ENCODE measurements at places on chromosomes 2 and 18.

DNA sequence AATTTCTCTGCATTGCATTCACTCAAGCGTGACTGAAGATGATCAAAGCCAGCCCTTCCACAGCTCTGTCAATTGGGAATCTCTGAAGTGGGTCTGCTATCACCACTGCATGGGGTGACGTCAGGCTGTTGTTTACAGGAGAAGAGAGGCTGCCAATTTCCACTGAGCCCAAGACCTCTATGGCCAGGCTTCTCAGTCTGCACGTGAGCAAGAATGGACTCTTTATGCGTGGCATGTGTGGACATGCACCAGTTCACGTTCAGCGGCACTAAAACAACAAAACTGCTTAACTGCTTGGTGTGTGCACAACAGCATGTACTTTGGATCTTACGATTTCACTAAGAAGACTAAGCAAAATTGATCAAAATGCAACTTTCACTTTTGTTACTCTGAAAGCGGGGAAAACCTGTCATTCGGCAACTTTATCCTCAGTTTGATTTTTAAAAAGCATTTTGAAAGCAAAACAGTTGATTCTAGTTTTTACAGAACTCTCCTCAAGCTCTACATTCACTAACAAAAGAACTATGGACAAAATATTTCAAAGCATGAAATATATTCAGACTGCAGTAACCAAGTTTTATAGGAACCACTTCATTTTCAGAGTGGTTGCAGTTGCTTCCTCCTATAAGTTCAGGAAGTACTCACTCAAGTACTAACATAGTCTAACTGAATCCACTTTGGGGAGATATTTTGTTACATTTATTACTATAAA is 77.0 kb upstream of the SERTAD2 start:
- DNase-seq = peak; percentile 75

GRCh38 chr2:172551271-172551670 is 4.6 kb upstream of the PDK1 start:
- DNase-seq = no peak

GRCh38 chr2:36446294-36446693 is 90.7 kb downstream of the CRIM1 start:
- no peak for DNase-seq

DNA sequence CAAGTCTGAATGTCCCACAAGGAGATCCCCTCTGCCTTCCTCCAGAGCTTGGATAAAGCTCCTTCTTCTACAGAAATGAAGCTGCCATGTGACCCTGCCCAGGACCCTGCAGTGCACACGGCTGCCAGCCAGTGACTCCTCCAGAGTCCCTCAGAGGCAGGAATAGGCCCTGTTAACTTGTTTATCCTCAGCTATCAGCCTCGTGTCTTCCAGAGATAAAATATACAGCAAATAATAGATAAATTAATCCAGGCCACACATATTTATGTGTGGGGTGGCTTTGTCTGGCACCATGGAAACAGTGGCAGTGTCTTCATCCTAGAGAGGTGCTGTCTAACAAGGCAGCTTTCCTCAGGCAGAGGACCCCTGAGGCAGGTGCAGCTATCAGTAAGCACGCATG is 66.7 kb downstream of the TMEM18 start:
- no peak for DNase-seq

DNA sequence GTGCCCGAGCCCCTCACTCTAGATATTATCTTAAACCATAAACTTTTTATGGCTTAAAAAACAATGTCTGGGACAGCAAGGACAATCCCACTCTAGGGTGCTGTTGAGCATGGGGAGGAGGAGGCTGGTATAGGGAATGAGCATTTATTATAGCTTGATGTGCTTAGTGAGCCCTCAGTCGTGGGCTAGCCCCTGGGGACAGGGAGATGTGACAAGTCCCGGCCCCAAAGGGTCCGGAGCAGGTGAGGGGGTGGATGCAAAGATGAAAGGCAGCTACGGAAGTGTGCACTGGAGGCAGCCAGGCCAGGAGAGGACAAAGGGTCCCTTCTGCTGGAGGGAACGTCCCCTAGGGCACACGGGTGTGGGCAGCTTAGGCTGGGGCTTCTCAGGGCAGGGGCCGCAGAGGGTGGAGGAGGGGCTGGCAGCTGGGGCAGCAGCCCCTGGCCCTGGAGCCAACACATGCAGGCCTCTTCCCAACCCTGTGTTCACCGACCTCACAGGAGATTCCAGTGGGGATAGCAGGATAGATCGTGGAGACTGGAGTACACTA is 106.3 kb upstream of the GPC1 start:
- DNase-seq = no peak

DNA sequence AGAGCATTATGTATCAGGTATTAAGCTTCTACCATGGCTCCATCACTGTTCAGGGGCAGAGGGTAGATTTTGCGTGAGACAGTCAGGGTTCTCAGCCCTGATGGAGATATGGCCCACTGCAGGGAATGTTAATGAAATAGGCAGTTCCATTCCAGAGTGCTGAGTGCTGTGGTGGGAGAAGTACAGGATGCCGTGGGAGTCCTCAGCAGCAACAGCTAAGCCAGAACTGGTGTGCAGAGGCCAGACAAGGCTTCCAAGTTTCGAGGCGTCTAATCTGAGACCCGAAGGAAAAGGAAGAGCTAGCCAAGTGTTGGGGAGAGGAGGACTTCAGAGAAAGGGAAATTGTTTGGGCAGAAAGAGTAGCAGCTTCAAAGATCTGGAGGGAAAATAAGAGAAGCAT is 30.2 kb upstream of the MAPRE2 start:
- DNase-seq = no peak

- no peak for DNase-seq
Measured at GRCh38 chr18:28079883-28080282, 97.0 kb downstream of the CDH2 start.

GRCh38 chr2:134540990-134541389 is 177.8 kb downstream of the TMEM163 start:
- DNase-seq = no peak

- DNase-seq = no peak
Measured at GRCh38 chr2:75074228-75074627, 115.8 kb downstream of the POLE4 start.

DNA sequence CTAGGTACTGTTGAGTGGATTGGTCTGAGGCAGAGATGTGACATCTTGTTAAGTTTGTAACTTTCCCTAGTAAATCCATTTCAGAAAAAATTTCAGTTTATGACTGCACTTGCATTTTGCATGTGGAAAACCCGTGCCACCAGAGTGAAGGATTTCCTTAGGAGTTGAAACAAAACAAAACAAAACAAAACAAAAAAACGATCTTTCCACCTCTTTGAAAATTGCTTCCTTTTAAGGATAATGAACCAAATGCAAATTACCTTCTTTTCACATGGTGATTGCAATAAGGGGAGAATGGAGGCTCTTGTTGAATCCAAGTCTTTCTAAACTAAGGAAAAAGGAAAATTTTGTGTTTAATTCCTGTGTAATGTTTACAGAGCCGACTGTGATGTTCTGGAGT is 43.2 kb downstream of the PHLPP1 start:
- DNase-seq = no peak

DNA sequence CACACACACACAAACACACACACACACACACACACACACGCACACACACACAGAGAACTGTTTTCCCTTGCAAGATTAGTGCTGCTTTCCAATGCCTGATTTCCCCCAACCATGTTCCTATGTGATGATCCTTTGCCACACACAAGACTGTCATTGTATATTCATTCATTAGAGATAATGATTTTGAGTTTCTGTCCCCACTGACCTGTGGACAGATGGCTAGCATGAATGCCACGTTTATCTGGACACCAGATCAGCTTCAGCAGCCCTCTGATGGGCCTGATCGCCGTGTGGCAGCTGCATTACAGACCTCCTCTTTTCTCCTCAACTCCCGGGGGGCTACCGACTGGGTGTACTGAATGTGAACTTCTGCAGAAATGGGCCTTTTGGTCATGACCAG is 353.0 kb downstream of the MYCN start:
- no peak for DNase-seq

Data from RPMI7951 (cell line).